ENCODE measurements at places on chromosomes 5 and 9.

- no peak for DNase-seq
These were observed 13.9 kb downstream of the QRFP start for GRCh38 chr9:130882696-130883225.

DNA sequence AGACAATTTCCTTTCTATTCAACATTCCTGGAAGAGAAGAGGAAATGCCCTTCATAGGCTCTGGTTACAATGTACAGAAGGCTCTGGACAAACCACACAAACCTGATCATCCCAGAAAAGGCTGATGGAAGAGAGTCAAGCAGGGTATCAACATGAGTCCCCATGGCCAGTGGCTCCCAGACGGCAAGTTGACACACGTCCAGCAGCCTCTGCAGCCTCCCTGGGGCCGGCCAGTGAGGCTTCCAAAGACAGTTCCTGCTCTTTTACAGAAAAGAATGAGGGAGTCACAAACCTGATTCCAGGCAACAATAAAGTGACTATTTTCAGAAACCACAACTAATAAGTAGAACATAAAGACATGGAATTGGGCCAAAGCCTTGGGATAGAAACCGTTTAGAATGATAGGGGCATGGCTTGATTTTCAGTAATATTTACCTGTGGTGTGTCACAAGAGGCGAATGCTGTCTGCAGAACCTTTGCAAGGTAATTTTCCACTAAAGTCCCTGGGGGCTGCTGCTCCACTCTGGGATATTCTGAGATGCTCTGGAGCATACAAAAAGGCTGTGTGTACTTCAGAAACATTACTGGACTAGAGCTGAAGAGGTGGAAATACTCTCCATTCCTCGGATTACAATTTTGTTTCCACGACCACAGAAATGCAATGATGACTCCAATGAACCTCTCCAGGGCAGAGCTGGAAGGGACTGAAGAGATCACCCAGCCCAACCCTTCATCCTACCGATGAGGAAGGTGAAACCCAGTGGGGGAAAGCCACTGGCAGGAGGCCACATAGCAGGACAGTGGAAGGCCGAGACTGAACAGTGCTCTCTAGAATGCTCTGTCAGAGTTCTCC is 10.4 kb downstream of the MED27 start:
- DNase-seq = no peak

DNA sequence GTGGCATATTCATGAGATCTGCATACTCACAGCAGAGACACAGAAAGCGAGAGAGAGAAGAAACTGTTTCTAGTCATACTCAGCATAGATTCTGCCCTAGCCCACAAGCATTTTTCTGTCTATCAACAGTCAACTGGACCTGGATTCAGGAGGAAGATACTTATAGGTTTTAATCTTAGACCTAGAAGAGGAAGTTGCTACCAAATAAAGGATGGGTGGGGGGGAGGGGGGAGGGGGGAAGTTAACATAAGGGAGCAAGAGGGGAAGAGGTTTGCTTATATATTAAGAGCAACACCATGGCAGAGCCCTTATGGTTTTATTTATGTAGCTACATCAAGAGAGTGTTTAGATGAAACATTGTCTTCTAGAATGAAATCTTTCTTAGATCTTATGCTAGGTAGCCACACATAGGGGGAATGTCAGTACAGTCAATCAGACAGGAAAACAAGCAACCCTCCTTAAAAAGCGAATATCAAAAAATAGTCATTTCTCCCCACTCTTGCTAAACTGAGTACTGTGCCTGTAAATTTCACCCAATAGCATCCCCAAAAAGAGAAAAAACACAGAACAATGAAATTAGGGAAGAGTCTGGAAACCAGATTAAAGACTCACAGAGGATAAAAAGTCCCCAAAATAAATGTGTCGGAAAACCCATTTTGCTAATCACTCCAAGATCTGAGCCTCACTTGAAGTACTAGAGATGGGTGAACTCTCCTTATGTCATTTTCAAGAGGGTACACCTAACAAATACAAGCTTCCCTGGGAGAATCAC is 192.7 kb upstream of the NR4A3 start:
- DNase-seq = peak; percentile 28

- DNase-seq = no peak
These were observed 256.1 kb upstream of the SMARCA2 start for GRCh38 chr9:1759009-1759408.

GRCh38 chr5:137200906-137201700 is 298.0 kb downstream of the SPOCK1 start:
- DNase-seq = no peak

GRCh38 chr9:10534850-10535249 is 78.0 kb downstream of the PTPRD start:
- DNase-seq = no peak

- no peak for DNase-seq
These were observed 50.4 kb downstream of the HTR1A start for GRCh38 chr5:63911871-63912270.

DNA sequence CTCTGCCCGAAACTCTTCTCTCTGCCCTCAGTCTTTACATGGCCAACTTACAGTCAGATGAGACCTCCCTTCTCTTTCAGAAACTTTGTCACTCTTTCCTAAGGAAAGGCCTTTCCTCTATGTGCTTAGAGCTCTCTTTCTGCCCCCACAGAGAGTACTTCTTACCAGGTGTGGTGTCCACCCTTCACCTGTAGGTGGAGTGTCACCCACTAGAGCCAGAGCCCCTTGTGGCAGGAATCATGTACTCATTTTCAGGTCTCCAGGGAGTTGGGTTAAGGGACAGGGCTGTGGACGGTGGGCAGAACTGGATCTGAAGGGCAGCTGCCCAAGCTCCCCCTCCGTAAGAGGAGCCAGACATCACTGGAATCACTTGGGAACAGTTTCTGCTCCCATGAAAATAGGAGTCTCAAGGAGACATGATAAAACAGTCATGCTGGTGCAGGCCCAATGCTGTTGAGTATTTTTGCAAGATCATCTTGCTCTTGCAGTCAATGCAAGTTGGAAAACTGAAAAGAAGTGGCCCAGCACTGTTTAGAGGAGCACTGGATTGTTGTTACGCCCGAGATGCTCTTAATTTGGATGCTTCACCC is 436.7 kb downstream of the ZSWIM6 start:
- no peak for DNase-seq

DNA sequence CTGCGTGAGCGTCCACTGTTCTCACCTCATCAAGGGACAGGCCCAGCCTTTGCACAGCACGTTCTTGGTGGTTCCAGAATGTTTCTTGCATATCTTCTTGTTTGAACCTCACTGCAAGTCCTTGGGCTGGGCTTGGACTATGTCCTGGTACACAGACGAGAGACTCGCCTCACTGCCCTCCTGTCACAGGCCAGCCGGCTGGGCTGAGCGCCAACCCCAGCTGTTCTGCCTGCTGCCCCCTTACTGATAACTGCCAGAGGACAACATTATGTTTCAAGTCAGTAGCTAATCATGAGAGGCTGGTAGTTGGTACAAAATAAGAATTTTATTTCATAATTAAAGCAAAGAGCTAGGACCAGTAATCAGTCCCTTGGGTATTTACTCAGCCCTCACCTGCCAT is 52.8 kb upstream of the LRRTM2 start:
- no peak for DNase-seq

GRCh38 chr9:92986176-92987119 is 39.1 kb downstream of the FGD3 start:
- peak; percentile 31 for DNase-seq

GRCh38 chr9:108211411-108211955 is 644.3 kb downstream of the ACTL7B start:
- DNase-seq = no peak

DNA sequence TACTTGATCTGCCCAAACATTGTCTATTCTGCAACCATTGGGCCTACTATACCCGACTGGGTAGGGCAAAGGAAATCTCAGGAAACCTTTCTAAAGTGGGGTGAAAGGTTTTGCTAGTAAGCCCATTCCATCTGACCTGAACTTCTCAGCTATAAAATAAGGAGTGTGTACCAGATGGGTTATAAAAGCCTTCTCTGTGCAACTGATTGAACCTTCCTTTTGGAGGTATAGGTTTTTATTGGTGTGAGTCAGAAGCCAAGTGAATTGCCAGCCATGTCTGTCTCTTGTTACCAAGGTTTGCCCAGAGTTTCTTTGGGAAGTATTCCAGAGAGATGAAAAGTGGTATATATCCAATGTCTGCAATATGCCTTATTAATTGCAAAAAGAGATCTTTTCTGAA is 1271.0 kb upstream of the WWC1 start:
- no peak for DNase-seq

- no peak for DNase-seq
These were observed 301.2 kb downstream of the KIAA0825 start for GRCh38 chr5:94316916-94317838.

DNA sequence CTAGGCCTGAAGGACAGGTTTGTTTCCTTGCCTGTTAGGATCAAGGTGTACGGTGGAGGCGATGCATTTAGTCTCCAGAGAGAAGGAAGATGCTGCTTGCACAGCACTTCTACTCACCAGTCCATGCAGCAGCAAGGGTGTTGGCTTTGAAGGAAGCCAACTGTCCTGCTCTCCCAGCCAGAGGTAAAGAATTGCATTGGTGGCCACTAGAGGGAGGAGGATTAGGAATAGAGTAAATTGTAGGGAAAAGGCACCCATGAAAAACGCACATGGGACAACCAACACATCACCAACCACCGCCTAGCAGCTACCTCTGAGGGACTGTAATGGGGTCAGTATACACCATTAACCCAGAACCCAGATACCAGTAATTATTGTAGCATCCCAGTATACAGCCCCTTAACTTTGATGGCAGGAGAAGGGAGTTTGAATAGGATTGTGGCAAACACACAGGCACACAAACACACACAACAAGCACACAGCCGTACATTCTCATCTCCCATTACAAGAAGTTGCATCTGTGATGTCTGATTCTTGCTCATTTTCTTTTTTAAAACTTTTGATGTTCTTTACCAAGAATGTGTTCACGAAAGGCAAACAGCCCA is 267.7 kb downstream of the ADAMTS6 start:
- DNase-seq = peak; percentile 9

GRCh38 chr5:138962614-138963370 is 87.7 kb upstream of the LRRTM2 start:
- no peak for DNase-seq

GRCh38 chr5:5018578-5018970 is 121.6 kb upstream of the ADAMTS16 start:
- no peak for DNase-seq

GRCh38 chr5:143262393-143263174 is 140.9 kb downstream of the NR3C1 start:
- no peak for DNase-seq

DNA sequence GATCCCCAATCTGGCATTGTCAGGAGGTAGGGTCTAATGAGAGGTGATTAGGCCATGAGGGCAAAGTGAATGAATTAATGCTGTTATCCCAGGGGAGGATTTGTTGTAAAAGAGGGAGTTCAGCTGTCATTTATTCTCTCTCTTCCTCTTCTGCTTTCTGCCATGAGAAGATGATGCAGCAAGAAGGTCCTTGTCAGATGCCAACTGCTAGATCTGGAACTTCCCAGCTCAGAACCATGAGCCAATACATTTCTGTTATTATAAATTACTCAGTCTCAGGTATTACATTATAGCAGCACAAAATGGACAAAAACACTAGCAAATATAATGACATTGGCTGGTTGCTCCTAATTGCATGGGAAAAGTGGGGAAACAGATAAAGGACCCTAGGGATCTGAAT is 15.6 kb upstream of the BICD2 start:
- DNase-seq = peak; percentile 45

DNA sequence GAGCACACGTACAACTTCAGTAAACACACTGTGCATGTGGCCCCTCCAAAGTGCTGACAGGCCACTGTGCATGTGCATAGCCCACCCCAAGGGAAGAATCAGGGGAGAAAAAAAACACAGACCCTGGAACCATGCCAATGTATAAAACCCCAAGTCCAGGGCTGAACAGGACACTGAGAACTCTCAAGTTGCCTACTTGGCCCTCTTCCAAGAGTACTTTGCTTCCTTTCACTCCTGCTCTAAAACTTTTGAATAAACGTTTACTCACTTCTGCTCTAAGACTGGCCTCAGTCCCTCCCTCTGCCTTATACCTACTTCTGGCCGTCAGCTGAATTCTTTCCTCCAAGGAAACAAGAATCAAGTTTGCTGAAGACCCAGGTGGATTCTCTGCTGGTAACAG is 77.7 kb upstream of the NFIB start:
- no peak for DNase-seq

- DNase-seq = no peak
These were observed 217.6 kb downstream of the NFIB start for GRCh38 chr9:14096258-14096922.

DNA sequence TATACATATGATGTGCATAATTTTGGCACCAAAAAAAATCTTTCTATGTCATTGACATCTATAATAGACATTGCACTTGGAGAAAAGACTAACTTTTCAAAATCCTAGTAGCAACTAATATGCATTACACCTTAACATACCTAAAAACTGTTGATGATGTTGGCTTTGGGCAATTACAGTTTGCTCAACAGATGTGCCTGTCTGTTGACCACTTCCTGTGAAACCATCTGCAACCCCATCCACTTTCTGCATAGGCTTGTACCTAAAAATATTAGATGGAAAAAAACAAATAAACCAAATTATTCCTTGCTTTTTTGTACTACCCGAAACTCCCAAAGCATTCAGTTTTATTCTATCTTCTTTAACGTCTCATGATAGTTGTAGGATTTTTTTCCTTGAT is 248.6 kb downstream of the RFX3 start:
- DNase-seq = peak; percentile 40

- no peak for DNase-seq
These were observed 287.1 kb downstream of the TENT4A start for GRCh38 chr5:7000310-7000709.

DNA sequence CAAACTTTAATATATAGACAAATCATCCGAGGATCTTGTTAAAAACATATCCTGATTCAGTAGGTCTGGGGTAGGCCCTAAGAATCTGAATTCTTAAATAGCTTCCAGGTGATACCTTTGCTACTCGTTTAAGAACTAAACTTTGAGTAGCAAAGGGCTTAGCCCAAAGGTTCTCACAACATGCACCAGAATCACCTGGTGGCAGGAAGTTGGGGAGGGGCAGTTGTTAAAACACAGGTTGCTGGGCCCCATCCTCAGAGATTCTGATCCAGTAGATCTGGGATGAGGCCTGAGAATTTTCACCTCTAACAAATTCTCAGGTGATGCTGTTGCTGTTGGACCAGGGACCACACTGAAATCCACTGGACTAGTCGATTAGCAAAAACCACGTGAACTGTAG is 20.0 kb upstream of the RGMB start:
- no peak for DNase-seq

GRCh38 chr9:3750321-3750720 is 224.5 kb upstream of the RFX3 start:
- DNase-seq = no peak

DNA sequence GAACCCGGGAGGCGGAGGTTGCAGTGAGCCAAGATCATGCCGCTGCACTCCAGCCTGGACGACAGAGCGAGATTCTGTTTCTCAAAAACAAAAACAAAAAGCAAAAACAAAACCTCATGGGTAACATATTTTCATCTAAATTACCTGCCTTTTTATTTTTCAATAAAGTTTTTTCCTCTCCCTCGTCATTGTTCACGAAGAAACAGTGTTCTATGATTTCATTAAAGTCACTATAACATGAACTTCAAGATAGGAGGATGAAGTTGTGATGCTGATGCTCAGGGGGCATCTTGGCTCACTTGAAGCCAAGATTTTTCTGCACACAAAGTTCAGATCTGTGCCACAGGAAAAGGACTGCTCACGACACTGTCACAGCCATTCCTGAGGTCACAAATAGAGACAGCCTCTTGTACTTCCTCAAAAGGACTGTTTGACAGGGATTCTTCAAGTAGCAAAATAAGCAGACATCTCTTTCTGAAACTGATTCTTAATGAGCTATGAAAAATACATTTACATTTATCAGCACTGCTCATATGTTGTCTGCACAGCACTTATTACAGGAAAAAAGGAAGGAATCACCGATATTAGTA is 16.1 kb downstream of the NIPSNAP3B start:
- DNase-seq = peak; percentile 9
